LHCN-M2 (cell line): ENCODE measurements at places on chromosomes 2 and 18.
A peak's percentile ranks its signal among the peaks of the same experiment; 100 is the strongest.

DNA sequence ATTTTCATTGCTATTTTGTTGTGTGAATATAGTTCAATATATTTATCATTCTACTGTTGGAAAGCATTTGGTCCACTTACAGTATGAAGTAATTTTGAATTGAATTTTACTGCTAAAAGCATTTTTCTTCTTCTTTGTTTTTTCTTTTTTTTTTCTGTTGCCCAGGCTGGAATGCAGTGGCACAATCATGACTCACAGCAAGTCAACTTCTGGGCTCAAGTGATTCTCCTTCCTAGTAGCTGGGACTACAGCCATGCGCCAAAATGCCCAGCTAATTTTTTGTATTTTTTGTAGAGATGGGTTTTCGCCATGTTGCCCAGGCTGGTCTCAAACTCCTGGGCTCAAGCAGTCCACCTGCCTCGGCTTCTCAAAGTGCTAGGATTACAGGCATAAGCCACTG is 2.4 kb upstream of the ETAA1 start:
- DNase-seq: peak; percentile 76

DNA sequence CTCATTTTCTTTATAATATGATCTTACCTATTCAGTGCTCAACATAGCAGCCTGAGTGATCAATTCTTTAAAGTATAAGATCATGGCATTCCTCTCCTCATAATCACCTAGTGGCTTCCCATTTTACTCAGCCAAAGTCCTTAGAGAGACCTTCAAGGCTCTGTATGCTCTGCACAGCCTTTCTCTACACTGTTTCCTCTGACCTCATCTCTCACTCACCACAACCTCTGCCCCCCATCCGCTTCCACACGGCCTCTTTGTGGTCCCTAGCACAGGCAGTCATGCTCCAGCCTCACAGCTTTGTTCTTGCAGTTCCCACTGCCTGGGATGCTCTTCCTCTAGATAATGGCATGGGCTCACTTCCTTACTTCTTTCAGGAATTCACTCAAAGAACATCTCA is 109.2 kb downstream of the HIBCH start:
- peak; percentile 38 for DNase-seq

DNA sequence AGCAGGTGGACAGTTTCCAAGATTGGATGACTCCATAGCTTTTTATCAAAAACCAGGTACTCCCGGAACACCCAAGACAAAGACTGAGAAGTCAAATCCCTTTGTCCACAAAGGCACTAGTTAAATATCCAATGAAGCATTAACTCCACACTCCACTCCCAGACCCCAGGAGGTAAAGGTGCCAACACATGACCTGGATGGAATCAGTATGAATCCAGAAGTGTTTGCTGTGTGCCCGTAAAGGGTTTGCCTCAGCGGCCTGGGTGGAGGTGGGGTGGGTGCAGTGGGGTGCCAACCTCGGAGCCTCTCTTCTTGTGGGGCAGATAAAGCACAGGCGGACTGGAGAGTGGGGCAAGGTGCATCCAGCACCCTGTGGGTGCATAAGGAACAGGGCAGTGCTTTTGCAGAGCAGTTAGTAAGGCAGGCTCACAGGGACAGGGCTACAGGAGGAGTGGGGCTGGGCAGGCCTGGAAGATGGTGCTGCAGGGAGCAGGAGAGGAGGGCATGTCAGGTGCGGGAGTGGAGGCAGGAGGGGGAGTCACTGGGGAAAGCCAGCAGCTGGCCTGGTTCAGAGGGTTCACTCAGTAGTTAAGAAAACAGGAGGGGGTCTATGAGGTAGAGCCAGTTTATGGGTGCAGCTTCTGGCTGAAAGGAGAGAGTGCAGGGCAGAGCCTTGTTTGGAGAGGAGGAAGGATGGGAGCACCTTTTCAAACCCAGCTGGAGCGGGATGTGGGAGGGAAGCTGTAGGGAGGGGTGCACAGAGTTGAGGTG is 208.4 kb upstream of the SMAD2 start:
- DNase-seq: no peak

DNA sequence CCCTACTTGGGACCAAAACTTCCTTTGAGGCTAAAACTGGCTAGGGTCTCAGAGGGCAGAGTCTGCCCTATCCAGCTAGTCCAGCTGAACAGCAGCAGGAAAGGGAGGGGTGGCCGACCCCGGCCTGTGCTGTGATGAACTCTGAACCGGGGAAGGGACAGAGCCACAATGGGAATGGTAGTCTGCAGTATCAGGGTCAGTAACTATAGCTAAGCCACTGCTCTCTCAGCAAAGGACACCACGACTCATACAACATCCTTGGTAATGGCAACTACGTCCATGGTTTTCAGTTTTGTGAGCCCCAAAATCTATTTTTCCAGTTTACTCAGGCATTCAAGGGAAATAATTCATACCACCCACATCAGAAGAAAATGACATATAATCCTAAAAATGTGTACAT is 75.2 kb downstream of the NBAS start:
- DNase-seq: no peak

- DNase-seq: no peak
Measured at GRCh38 chr2:235904585-235904931, 263.6 kb downstream of the GBX2 start.

GRCh38 chr2:109298851-109299250 is 169.8 kb downstream of the SH3RF3 start:
- DNase-seq: no peak

- DNase-seq: no peak
Measured at GRCh38 chr2:233165895-233166661, 85.4 kb upstream of the ATG16L1 start.

GRCh38 chr2:147405651-147406050 is 439.2 kb upstream of the ACVR2A start:
- DNase-seq: peak; percentile 5

DNA sequence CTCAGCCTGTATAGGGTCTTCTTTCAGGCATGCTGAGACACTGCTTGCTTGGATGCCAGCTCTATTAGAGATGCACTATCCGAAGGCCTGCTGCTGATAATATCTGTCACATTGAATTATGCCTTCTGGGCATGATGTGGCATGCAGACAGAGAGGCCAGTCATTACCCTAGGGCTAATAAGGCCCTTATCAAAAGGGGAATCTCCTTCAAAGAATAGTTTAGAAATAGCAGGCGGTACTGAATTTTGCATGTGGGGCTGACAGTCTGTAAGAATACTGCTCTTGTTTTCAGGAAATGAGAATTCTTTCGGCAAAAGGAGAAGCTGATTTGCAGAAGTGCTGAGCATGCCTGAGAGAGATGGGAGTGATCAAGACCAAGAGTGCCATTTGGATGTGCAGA is 13.1 kb upstream of the LHCGR start:
- DNase-seq: no peak

GRCh38 chr2:4791488-4791887 is 900.7 kb upstream of the SOX11 start:
- no peak for DNase-seq

DNA sequence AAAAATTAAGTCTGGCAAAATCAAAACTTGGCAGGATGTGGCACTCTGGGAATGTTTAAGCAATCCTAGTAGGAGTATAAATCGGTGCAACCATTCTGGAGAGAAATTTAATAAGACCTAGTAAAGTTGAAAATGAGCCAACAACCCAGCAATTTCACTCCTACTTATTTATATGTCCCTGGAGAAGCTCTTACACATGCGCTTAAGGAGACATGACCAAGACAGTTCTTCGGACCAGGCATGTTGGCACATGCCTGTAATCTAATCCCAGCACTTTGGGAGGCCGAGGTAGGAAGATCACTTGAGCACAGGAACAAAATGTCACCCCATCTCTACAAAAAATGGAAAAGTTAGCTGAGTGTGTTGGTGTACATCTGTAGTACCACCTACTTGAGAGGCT is 374.6 kb upstream of the LYPD1 start:
- peak; percentile 44 for DNase-seq

DNA sequence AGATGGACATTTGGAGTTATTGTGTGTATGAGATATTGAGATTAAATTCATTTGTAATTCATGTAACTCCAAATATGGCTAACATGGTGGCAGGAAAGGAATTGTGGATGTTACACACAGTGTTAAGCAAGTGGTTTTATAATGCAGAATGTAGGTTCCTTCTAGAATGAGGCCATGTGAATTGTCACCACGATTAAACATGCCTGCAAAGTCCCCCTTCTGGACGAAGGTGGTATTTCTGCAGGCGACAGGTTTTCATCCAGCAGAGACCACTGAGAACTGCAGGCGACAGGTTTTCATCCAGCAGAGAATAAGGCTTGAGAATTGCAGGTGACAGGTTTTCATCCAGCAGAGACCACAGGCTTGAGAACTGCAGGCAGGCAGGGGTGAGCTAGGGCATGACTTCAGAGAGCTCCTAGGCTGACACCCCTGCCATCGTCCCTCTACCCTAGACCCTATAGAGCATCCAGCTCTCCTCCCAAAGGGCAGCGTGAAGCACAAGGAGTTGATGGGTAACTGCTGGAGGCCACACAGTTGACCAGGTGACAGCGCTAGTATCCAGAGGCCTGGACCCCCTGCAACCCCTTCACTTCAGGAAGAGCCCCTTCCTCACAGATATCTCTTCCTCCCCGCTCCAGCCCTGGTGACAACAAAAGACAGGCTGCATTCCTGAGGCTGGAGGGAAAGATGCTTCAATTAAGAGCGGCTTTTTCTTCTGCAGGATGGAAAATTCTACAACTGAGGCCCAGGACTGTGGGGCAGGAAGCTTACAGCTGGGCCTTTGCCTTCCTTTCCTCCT is 175.8 kb downstream of the LOXHD1 start:
- DNase-seq: peak; percentile 27

DNA sequence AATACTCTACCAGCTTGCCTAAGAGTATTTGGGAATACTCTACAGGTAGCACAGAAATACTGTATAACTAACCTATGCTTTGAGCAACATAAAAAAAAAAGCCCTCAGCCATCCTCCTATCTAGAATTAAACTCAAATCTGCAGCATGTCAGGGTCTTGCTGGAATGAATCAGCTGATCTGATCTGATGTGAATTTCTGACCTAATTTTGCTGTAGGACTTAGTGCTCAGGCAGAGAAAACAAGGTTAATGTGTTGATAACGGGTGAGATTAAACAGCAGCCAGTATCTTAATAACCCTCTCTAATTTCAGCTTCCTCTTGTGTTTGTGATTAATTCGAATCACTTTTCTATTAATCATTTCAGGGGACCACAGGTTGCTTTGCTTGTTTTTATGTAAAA is 16.3 kb downstream of the NYAP2 start:
- no peak for DNase-seq

- DNase-seq: peak; percentile 62
Measured at GRCh38 chr2:95530734-95531133, 46.2 kb upstream of the TRIM43B start.

DNA sequence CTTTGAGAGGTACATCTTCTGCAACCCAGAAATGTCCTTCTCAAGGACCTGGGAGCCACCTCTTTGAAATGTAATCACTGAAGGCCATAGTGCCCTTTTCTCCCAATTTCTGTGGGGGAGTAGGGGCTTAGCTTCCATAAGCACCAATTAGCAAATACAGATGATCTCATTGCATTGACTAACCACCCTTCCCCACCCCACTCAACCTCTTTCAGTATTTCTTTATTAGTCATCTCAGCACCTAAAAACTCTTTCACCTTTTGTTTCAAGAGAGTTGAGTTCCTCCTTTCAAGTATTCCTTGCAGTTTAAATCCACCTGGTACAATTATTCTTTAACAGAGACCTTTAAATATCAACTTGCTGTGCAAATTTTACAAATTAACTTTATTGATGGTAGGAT is 1011.8 kb upstream of the CDH2 start:
- no peak for DNase-seq

DNA sequence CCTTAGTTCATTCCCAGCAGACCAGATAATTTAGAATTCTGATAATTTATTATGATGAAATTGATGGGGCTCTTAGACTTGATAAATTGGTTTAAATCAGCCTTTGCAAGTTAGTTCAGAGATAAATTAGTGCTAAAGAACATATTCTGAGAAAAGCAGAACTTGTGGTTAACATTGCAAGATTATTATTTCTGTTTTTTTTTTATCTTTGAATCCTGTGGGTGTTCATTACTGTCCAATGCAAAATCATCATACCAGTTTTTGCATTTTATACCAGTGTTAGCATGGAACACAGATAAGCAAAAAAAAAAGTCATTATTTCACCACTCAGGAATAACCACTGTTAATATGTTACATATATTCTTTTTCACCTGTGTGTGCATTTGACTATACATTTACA is 9.1 kb downstream of the SEPTIN2 start:
- no peak for DNase-seq

GRCh38 chr2:56334622-56335021 is 150.8 kb downstream of the CCDC85A start:
- no peak for DNase-seq

DNA sequence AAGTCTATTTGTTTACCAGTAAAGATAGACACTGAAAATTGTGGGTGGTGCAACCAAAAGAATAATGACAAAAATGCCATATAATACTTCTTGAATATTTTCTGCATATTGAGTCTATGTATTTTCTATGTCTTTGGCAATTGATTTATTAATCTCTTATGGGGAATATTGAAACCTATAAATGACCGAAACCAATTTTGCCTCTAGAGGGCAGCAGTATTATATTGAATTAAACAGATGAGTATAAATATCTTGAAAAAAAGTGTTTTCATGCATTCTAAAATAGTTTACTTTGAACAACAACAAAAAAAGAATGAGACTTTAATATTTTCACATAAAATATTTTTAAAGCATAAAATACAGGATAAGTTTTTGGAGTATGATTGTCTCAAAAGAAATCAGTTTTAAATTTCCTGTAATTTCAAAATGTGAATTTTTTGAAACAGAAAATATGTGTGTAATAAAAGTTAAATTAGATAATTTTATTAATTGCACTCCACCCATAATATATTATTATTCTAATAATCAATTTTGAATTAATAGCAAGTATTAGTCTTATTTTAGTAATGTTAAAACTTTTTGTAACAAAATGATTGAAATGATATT is 49.9 kb upstream of the CALCRL start:
- no peak for DNase-seq

DNA sequence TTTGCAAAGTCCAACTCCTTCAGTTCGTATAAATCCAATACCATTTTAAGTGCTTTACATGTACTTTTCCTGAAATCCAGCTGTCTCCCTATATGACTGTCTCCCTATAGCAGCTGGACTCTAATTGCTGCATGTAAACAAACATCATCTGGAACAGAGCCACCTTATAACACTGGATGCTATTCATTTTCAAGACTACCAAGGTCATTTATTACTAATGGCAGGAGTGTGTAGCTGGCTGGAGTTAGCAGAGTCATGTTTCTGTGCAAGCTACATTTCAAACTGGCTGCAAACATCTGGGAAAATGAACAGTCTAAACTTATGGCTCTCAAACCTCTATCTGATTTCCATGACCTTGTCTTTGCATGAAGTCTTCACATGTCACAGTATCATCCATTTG is 575.2 kb downstream of the PIK3C3 start:
- no peak for DNase-seq

GRCh38 chr2:205680067-205680466 is 2.2 kb upstream of the NRP2 start:
- peak; percentile 96 for DNase-seq

GRCh38 chr2:68643011-68643873 is at the start of gene PROKR1:
TSS of gene PROKR1 (plus strand) at chr2:68643579. CDS start at chr2:68645822, 2,243 bp downstream.
- no peak for DNase-seq
